ENCODE measurements at places on chromosomes 1 and 21. TPM values are rescaled to one million over a fixed set of nuclear protein-coding genes. Genes with fewer than 3 reads are reported as not detected.

DNA sequence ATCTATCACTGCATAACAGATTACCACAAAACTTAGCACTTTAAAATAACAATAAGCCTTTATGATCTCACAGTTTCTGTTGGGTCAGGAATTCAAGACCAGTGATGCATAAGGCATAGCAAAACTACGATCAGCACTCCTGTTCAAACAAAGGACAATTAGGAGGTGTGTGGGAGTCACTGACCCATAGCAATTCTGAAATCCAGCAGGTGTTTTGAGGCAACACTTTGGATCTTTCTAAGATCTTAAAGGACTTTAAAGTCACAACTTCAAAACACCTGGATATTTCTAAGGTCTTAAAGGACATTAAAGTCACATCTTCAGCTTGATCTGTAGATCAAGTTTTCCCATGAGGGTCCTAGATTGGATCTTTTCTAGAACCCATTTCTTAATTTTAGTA, 35.3 kb downstream of the AKT3 start:
- DNase-seq, result no peak

DNA sequence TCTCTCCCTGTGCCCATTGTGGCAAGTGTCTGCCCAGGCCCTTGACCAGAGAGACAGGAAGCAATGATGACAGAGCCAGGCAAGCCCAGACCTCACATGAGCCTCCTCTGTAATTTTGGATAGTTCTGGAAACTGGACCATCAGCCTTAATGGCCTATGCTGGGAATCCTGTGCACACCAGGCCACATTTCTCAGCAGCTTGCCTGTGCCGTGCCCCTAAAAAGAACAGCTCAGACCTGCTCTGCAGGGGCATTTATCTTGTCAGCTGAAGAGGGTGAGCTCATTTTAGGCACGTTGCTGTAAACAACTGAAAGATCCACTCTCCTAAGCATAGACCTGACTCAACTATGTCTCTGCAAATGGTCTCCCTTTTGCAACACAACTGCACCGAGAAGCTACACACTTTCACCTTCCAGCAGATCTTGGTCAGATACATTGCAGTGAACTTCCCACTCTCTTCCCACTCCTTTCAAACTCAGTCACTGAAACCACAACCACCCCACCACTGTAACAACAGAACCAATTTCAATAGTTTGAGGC, 53.5 kb upstream of the BACH1 start:
- DNase-seq, result no peak

DNA sequence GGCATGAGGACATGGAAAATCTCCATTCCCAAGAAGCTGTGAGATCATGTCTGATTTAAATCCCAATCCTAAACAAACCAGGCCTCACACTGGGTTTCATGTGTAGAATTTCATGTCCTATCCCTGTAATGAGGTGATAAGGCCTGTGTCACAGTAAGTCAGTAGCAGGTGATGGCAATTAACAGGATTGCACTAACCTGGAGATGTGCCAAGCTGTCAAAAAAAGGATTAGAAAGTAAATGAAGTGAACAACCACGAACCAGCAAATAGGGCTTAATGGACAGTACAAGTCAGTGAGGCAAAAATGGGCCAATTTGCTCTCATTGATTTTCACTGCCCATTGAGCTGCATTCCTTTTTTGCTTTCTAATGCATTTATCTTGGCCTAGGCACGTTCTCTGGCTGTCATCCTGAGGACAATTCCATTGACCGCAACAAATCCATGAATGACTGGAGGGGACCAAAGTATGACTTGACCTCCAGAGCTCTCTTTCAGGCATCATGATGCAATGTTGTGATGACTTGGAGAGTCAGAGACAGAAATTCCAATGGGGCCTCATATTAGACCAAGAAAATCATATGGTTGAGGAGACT, 673.6 kb upstream of the ADGRL2 start:
- DNase-seq, result no peak

AGT gene
- not detected for total RNA-seq

- no peak for DNase-seq
Observed at GRCh38 chr1:231420299-231420958, 1.7 kb downstream of the EGLN1 start.

- DNase-seq, result no peak
Observed at GRCh38 chr1:79792219-79792930, 785.8 kb upstream of the ADGRL4 start.

- no peak for DNase-seq
Observed at GRCh38 chr1:9569267-9569666, 19.4 kb upstream of the TMEM201 start.

DNA sequence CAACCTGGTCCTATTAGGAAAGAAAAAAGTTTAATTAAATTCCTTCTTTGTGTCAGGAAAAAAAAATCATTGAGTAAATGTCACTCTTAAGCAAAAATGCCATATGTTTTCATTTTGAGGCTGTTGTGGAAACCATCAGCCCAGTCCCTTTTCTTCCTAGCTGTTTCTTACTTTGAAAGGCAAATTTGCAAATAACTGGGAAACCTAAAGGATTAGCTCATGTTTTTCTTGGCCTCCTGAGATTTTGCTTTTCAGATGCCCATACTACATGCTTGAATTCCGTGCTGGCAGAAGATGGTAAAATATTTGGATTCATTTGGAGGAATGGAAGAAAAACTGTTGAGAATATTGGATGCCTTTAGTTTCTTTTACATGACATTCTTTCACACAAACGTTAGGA, 182.1 kb upstream of the ADAMTS5 start:
- DNase-seq, result no peak

DNA sequence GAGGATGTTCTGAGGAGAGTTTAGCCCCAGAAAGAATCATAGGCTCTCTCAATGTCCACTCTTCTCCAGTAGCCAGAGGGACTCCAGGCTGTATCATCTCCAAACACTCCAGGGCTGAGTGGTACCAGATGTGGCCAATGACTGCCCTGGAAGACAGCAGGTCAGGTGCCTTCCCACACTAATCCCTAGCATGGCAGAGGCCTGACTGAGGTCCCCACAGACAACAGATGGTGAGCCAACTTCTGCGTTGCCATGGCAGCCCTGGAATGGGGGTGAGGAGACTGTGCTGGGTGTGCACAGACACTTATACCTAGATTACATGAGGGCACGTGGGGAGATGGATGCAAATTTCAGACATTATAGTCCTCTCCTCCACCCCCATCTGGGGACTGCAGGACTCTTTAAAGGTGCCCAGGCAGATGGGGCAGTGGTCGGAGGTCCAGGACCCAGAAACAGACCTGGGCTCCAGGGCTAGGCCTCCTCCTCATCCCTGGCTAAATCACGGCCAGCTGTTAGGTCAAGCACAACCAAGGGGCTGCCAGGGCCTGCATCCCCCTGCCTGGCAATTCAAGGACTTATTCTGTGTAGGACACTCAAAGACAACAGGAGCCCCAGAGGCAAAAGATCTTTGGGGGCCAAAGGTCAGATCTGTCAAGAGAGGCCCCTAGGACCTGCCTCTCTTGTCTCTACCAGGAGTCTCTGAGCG, 42.9 kb downstream of the CAMK2N1 start:
- no peak for DNase-seq

- no peak for DNase-seq
Observed at GRCh38 chr21:26715878-26716506, 129.2 kb downstream of the ADAMTS1 start.

- peak; percentile 6 for DNase-seq
Observed at GRCh38 chr1:9942399-9942938, 722 bp downstream of the LZIC start.

DNA sequence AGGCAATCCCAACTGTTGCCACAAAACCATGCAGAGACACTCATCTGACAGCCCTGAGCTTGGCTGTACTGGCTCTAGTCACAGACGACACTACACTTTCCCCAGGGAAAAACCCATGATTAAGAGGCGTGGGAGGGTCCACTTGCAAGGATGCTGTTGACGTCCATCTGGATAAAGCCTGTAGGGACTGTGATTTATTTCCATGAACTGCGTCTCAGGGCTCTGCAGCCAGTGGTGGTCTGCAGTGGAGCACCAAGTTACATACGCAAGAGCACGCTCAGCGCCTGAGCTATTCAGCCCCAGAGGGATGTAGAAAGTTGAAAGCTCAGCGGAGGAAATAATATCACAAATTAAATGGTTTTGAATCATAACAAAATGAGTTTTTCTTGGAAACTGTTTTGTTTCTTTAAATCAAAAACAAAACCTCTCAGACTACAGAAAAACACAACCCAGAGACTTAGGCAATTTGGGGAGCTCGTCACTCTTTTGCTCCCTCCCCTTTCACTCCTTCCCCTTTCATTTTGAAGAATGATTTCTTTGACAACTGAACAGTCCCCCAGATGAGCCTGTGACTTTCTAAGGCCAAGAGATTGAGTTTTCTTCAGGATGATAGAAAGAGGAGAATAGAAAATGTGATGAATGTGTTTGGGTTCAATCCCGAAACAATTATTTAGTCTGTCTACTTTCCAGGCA, 71.2 kb downstream of the NGF start:
- no peak for DNase-seq

GRCh38 chr21:33478182-33478581, 1.6 kb downstream of the TMEM50B start:
- no peak for DNase-seq

DCLRE1B gene
- 15.9 TPM for total RNA-seq

NKAIN1 gene
- total RNA-seq, result not detected

GRCh38 chr1:31159869-31160611, 79.6 kb downstream of the NKAIN1 start:
- no peak for DNase-seq

NBPF4 gene
- not detected for total RNA-seq

DNA sequence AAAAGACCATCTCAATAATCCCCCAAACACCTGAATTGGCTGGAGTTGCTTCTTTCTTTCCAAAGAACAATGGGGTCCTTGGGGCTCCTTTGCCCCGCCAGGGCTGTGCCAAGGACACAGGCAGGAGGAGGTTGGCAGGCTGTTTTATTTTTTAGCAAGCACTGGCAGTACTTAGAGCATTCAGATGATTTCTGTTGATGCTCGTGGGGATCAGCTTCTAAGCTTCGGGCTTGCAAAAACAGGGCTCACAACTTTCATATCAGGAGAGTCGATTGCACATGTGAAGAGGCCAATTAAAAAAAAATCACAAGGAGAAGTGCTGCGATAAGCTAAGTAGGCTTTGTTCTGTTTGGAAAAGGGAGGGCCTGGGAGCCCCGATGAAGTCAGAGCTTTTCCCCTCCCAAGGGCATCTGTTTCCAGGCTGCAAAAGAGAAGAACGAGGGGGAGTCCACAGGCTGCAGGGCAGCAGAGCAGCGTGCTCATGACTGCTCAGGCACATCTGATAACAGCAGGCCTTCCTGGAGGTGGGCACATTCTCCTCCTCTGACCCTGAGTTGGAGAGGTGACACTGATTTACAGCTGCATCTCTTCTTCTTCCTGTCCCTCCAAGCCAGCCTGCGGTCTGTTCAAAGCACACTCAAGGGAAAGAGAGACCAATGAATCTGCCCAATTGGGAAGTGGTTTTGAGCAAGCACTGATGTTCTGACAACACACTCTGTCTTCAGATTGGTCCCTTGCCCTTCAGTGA, 27.3 kb upstream of the BCAR3 start:
- no peak for DNase-seq

DNA sequence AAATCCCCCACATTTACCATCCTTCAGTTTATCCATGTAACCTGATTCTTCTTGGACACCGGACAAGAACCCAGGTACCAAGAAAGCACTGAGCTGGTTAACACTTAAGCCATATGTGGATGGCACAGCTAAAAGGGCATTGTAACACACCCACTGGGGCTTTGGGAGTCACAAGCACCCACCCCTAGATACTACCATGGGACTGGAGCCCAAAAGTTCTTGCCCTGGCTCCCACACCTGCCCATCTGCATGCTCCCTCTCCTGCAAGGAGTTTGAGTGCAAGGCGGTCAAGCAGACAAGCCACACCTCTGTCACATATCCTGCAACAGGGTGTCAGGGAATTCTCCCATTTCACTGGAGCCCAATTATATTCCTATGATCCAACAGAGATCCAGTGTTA, 270.1 kb downstream of the USH2A start:
- no peak for DNase-seq

DNA sequence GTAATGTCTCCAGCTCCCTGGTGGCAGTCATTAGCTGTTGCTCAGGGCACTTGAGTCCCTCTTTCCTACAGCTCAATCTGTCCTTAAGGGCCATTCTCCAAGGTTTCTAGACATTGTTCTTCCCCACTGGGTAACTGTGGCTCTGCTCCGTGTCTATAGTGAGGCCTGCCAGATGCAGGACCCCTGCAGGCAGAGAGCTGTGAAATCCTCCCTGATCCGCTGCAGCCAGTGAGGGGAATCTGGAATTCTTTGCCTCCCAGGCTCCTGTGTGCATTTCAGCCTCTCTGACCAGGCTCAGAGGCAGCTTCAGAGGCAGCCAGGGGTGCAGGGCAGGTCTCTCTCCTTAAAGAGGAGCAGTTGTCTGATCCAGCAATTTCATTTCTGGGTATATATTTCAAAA, 14.4 kb upstream of the IGSF21 start:
- no peak for DNase-seq

CHIA gene
- total RNA-seq, result not detected

- no peak for DNase-seq
Observed at GRCh38 chr21:46423546-46424038, 35.1 kb upstream of the DIP2A start.

DNA sequence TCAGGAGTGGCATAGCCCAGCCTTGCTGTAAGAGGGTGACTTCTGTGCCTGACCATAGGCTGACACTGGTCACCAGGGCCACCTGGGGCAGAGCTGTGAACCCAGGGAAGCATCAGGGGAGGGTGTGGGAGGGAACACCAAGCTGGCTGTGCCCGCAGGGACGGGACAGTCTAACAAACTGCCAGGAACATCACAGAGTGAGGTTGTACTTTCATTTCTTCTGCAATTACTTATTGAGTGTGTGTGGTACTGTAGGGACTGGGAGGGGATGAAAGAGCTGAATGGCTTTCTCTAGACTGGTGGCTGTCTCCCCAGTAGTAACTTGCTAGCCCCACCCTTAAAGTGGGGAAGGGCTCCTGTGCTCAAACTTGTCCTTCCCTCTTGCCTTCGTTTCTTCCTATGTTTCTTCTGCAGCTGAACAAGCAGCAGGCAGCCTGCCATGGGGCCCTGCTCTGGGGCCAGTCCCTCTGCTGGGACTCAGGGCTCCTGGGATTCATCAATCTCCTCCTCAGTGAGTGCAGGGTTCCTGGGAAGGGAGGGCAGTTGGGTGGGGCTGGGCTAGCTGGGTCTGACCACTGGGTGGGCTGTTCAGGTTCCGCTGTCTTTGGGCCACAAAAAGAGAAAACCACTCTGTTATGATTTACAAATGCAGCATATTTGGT, 39.7 kb upstream of the ETV3 start:
- DNase-seq, result no peak

DNA sequence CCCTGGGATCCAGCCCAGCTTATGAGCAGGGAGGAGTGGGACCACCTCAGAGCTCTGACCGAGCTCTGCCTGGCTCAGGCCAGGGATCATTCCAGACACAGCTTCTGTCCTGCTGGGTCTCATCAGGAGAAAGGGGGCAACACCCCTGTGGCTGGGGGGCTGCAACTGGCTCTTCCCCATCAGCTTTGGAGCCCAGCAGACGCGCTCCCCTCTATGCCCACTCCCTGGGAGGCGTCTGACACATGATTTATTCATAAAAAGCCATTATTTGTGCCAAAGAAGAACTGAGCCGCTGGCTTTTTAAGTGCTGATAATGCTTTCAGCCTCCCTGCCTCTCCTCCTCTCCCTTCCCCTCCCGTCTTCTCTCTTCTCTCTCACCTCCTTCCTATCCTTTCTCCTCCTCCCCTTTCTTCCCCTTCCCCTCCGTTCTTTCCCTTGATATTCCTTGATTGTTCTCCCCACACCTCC, 25.0 kb downstream of the FOXO6 start:
- DNase-seq, result no peak

- DNase-seq, result no peak
Observed at GRCh38 chr1:116981521-116982037, 20.0 kb upstream of the CD101 start.
